ENCODE measurements at places on chromosomes 4 and X.

DNA sequence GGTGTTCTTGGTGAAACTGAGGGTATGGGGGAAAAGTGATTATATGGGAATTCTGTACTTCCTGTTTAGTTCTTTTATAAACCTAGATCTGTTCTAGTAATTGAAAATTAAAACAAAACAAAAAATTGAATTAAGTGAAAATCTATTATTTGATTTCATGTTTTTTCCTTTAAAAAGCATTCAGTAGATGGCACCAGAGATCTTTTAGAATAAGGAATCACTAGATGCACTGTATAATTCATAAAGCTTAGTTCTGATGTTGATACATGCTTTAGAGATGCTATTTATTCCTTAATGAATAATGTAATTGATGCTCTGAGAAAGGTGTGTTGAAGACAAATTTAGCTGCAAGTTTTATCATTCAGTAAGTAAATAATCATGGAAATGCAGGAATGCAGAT is 87.3 kb downstream of the LCORL start:
- no peak for DNase-seq

GRCh38 chr4:118739022-118739713 is 54.0 kb downstream of the METTL14 start:
- no peak for DNase-seq

DNA sequence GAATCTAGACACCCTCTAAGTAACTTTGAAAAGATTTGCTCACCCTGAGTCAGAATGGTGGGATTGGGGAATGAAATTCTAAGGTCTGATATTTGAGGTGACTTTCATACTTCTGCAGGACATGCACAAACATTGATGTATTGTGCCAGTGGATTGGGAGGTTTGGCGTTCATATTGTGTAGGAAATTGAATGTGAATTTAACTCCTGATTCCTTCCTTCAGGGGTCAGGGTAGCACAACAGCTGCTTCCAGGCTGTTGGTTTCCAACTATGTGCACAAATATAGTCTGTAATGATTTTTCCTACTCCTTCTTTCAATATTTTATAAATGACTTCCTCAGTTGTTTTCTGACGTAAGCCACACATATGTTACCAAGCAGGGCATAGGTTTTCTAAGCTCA is 3.1 kb downstream of the IL1RAPL1 start:
- DNase-seq = no peak

- no peak for DNase-seq
Measured at GRCh38 chrX:119775517-119776238, 15.8 kb downstream of the RPL39 start.

GRCh38 chr4:179678093-179678814 is 2236.0 kb upstream of the AGA start:
- DNase-seq = no peak

DNA sequence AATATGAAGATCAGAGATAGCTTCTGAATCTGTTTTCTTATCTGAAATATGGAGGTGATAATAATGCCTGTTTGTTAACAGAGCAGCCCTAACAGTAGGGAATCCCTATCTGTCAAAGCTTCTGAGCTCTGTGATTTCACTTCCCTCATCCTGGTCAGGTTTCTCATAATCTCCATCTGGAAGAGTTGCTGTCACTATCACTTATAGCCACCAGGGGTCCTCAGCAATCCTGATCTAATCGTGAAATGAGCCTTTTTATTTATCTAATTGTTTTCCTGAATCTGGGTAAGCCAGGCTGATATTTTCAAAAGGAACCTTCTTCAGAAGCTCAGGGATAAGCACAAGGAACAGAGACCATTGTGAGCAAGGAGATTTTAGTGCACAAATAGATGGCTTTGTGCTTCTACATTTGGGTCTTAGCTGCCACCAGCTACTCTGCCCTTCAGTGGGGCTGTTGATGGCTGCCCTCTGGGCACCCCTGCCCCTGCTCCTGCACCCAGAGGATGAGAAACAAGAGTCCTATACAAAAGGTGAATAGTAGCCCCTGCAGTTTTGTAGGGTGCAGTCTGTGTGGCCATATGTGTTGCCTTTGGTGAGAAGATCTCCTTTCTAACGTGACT is 196.4 kb upstream of the RADX start:
- DNase-seq = no peak

DNA sequence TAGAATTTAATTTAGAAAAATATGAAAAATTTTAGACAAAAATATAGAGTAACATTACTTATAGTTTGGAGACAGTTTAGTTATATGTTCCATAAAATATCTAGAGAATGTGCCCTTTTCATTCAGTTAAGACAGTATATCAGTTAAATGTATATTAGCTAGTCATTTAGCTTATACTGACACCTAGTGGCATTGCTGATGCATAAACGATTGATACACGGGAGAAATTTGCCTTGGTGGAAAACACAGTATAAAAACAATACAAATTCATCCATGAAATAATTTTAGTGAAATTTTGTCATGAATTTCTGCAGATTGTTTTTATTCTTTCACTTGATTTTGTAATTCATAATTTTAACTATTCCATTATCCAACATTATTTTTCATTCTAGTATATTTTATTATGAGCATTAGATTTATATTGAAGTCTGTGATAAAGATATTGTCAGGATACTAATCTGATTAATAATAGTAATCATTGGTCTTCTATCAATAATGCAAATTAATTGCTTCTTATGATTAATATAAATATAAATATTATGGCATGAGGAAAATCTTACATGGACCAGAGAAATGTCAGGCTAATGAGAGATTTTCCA is 219.0 kb downstream of the TLL1 start:
- no peak for DNase-seq

DNA sequence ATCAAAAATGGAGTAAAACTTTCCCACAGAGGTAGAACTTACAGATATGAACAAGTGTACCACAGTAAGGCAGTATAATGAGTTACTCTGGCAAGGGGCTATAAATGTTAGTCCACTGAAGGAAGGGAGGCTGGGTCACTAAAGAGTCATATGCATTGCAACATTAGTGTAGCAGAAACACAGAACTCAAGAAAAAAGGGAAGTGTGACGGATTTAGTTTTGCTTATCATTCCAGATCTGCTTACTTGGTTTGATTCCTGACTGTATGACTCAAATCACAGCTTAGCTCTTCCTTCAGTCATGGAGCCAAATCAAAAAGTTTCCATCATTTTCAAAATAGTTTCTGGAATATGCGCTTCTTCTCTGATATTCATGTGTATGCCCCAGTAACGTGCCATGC is 148.7 kb downstream of the FSTL5 start:
- no peak for DNase-seq

- DNase-seq = no peak
Measured at GRCh38 chr4:36323816-36324419, 42.5 kb downstream of the DTHD1 start.

DNA sequence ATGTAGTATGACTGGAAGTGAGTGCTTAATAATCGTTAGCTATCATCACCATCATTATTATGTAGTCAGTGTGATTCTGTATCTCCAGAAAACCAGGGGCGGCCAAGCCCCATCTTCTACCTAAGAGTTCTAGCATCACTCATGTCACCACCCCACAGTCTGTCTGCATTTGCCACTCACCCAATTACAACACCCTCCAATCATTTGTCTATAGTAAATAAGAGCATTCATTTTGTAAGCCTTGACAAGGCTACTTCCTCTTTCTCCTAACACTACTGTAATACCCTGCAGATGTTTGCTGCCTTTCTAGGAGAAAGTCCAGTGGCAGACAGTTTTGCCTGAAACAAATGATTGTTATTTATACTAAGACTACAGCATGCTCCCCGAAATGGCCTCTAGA is 15.8 kb upstream of the IL21 start:
- DNase-seq = no peak

GRCh38 chr4:30868111-30868895 is 148.1 kb downstream of the PCDH7 start:
- no peak for DNase-seq

GRCh38 chr4:147492761-147493160 is 11.9 kb downstream of the EDNRA start:
- DNase-seq = no peak

DNA sequence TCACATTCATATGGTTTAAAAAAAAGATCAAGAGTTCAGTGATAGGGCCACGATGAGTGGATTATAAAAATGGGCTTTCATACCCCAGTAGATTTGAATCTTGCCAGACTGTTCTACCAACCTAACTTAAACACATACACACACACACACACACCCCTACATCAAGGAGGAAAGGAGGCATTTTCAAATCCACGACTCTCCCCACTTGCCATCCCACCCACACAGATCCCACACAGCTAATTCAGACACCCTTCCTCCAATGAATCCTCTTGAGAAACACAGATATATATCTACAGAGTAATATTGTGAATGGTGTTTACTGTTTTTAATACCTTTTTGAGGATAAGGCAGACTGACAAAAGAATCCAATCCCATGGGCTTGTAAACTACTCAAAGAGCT is 16.8 kb downstream of the SUPT20HL1 start:
- DNase-seq = no peak

GRCh38 chrX:143636831-143637230 is 930 bp upstream of the SLITRK4 start:
- DNase-seq = no peak

GRCh38 chr4:177214935-177215334 is 94.7 kb upstream of the NEIL3 start:
- DNase-seq = no peak

DNA sequence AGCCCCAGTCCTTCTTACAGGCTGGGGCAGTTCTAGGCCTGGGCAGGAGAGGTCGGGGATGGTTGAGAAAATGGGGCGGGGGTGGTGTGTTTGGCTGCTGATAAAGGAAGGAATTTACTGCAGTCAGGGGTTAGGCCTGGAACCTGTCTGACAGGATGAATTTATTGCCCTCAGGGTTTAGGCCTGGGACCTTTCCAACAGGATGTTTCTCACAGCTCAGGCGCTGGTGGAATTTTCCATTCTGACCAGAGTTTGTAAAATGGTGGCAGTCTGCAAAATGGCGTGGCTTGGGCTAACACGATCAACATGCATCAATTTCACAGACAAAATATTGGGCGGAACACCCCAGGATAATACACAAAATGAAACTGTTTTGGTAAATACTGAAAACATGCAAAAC is 83.5 kb upstream of the SPIN4 start:
- DNase-seq = no peak

DNA sequence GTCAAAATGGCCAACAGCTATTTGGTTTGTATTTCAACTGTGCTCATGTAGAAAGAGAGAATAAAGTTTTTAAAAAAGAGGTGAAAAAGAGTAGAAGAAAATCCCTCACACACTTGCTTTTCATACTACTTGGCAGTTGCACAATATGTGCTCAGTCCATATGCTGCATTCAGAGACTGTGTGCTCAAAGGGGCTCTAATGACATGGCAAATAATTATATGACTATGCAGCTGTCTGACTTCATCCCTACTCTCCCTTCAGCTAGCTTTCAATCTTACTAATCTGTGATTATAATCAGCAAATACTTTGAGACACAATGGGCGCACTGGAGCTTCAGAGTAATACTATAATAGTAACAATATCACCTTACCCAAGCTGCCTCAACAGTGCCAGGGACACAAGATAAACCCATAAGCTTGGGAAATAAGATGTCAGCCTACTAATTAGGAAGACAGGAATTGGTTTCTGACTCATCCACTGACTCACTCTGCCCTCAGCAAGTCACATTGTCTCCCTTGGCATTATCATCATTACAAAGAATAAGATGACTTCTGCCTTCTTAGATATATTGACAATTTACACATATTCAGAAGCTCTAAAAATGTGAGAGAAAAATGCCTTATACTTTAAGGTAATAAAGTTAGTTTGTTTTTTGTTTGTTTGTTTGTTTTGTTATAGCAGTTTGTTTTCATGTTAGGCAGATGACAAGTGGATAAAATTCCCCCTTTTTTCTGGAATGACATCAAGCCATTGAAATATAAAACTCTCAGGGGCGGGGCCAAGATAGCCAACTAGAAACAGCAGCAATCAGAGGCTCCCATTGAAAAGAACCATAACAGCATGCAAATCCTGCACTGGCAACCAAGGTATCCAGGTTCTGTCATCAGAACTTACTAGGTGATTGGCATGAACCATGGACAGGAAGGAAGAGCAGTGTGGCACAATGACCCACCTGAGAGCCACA is 311.6 kb downstream of the FAM133A start:
- DNase-seq = no peak

DNA sequence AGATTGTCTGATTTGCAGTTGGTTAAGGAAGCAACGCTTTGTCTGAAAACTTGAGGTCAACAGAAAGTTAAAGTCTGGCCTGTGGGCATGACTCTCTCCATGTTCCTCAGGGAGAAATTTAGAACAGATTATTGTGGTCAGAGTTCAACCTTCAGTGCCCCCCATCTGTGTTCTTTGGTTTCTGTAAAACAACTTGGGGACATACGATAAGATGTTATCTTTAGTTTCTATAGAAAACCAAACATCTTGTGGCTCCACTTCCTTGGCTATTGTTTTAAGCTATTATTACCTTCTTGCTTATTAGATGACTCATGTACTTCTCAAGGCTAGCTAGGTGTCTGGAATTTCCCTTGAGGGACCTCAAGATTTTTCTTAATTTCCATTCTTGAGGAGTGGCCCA is 507.7 kb downstream of the PDHA2 start:
- DNase-seq = no peak

DNA sequence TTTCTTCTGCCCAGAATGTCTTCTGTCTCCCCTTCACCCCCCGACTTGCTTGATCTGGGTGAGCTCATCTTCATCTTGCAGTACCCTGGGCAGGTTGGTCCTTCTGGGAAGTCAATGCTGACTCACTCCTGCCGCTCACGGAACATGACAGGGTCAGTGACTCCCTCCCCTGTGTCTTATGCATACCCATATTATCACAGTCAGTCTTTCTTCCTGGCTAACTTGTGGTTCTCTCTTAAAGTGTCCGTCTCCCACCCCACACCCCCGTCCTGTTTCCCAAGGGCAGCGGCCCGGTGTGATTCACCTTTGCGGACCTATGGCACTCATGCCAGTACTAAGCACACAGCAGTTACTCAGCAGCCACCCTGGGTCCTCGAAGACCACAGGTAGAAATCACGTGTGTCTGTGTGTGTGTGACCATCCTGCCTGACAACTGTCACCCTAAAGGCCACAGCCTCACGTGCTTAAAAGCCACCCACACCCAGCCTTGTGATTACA is 17.7 kb downstream of the IQSEC2 start:
- peak; percentile 41 for DNase-seq

- no peak for DNase-seq
Measured at GRCh38 chrX:113818346-113818745, 765.5 kb upstream of the HTR2C start.

DNA sequence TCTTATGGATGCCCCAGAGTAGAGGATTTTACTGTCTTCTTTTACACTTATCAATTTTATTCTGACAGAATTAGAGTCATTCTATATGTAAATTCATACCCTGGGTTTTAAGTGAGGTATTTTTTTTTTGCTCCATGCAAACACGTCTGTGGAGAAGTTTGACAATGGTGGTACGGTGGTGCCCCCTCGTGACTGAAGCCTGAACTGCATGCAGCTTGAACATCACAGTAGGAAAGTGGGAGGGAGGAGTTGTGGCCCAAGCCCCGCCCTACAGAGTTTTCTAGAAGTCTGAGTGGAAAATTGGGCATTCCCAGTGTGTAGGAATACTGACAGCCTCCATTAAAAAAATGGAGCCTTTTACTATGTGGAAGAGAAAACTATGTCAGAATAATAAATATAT is 73.3 kb upstream of the RAB40AL start:
- DNase-seq = peak; percentile 63
